ENCODE measurements at places on chromosomes 4 and X.

DNA sequence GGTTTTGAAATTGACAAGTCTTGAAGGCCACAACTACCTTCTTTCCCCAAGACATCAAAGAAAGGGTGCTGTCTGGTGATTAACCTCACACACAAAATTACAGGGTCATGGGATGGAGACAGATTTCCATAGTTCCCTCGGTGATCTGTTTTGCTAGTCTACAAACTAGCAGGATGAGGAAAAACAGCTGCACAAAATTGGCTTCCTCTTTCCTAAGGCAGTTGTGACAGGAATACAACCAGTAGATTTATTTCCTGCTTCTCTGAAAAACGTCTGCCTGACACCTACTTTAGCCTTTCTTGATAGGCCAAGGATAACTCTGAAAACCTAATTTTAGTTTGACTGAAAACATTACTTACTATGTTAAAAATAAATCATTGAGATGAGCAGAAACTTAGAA, 39.6 kb downstream of the DKK2 start:
- no peak for DNase-seq

GRCh38 chr4:121736735-121737351, 28.1 kb downstream of the SMIM43 start:
- no peak for DNase-seq

DNA sequence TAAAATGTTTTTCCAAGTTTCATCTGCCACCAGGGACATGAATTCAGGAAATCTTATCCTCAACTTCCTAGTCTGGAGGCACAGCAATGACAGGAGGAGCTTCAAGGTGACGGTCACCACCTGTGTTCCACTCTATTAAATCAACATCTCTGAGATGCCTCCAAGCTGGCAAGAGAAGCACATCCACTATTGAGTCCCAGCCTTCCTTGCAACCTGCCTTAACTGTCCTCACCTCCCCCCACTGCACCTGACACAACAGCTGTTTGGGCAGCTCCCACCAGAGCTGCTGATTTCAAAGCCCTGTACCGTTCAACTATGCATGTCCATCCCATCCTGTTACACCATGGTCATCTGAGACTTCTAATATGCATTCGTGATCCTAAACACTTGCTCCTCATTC, 123.4 kb downstream of the COL25A1 start:
- DNase-seq: no peak

DNA sequence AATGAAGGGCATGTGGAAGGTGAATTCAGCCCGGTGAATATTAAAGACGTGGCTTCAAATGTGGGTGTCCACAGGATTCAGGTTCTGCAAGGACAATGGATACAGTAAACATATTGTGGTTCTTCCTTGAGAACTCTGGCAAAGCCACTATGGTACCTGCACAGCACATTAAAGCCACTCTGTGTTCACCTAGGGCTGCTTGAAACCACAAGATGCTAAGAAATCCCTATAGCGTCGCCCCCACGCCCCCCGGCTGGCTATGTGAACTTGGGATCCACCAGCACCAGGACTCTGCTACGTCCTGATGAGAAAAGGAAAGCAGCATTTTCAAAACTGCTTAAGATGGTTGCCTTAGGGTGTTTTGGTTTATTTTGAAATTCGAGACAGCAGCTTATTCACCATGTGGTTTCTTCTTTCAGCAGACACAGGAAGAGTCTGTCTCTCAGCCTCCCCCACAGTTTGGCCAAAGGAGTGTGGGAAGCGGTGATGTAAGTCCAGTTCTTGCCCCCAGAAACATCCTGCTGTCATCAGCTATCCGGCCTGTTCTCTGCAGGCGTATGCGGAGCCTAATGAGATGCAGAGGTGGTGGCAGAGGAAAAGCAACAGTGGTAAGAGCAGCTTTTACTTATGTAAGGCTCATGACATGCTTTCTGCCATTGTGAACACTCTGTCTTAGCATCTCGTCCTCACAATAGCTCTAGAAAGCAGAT, 111.5 kb downstream of the AFAP1 start:
- peak; percentile 82 for DNase-seq

- DNase-seq: no peak
Measured at GRCh38 chr4:58064653-58065052, 954.5 kb upstream of the IGFBP7 start.

DNA sequence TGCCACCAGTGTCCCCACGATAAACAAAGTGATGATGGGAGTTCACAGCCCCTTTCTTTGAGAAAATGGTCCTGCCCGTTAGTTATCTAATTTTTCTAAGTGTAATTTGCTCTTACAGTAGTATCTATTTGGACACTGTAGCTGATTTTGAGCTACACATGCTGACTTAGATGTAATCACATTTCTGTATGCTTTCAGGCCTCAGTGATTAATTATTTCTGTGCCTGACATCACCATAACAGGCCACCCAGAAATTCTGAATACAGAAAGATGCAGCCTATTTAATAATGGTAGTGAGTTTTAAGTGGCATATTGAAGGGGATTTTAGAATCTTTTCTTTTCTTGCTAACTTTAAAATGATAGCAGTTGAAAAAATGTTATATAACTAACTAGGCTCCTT, 147.6 kb upstream of the ANXA10 start:
- DNase-seq: no peak

- DNase-seq: no peak
Measured at GRCh38 chr4:28822163-28822562, 1898.0 kb upstream of the PCDH7 start.

DNA sequence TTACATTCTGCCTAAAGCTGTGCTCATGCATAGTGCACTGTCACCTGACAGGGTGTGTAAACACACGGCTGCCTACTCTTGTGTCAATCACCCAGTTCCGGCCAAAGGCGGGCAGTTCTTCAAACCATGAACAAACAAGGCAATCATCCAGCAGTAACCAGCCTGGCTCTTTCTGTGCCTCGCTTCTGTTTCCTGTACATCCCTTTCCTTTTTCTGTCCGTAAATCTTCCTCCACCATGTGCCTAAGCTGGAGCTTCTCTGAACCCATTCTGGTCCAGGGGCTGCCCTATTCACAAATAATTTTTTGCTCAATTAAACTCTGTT, 60.8 kb upstream of the CBR4 start:
- no peak for DNase-seq

- no peak for DNase-seq
Measured at GRCh38 chr4:173448608-173449379, 49.9 kb upstream of the SCRG1 start.

DNA sequence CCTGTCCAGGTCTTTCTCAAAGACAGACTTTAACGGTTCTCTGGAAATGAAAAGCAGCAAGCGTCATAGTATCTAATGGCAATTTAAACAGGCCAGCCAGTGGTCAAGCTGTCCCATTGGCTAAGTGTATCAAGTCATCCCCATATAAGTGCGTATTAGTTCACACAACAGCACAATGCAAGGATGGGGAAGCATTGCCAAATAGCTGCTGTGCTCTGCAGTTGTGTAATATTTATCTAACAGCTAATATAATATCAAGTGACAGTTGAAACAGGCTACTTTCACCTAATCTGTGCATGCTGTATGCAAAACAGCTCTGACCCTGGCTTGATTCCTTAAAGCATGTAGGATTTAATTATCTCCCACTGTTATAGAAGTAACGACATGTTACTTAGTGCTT, 134.8 kb upstream of the PPARGC1A start:
- DNase-seq: no peak

DNA sequence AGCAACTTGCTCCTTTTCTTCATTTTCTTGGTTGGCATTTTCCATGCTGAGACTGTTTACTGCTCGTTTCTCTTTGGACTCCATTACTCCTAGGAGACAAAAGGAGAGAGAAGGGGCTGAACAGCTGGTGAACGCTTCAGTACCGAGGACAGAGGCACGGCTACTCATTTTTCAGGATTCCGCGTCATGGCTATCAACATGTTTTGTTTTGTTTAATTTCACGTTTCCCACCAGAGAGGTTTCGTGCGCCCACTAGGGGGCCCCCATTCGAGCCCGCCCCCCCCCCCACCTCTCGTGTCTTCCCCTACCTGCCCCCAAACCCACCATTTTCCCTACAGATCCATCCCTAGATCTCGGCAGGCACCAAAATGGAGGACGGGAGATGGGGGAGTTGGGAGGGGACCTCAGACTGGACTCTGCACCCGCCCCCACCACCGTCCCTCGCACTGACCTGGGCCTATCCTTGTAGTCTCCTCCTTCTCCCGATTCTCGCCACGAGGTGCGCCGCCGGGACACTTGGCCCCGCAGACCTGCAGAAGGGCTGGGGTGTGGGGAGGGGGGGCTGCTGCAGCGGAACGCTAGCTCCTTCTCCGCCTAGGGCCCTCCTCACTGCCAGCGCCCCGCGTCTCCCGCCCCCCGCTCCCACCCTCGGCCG, 653 bp downstream of the BEX1 start:
- peak; percentile 20 for DNase-seq

- no peak for DNase-seq
Measured at GRCh38 chr4:13907255-13907751, 279.8 kb upstream of the BOD1L1 start.

- no peak for DNase-seq
Measured at GRCh38 chrX:155766321-155766720, 114.8 kb upstream of the VAMP7 start.

DNA sequence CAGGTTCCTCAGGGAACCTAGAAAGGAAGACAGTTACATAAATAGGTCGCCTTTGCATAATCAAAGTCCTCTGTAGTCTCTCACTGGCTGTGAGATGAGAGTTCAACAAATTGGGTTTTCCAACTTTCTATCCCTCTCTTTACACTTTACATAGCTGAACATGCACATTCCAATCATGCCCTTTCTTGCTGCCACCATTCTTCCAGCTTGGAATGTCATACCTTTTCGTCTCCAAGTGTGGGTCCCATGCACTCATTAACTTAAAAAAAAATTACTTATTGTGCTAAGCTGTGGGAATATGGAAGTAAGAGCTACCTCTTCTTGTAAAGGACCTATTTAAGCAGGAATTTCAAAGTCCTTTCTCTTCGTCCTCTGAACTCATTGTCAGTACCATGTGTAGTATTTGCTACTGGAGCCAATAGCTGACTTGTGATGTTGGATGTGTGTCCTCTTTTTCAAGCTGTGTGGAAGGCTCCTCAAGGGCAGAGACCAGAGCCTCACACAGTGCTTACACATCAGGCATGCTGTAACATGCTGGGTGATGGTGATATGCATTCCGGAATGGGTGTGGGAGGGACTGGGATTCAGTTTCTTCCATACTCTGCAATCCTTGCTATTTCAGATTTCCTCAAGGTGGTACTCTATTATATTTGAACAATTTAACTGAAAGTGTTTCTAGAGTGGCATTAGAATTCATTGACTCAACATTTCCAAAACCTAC, 7.1 kb downstream of the ENOPH1 start:
- DNase-seq: no peak

DNA sequence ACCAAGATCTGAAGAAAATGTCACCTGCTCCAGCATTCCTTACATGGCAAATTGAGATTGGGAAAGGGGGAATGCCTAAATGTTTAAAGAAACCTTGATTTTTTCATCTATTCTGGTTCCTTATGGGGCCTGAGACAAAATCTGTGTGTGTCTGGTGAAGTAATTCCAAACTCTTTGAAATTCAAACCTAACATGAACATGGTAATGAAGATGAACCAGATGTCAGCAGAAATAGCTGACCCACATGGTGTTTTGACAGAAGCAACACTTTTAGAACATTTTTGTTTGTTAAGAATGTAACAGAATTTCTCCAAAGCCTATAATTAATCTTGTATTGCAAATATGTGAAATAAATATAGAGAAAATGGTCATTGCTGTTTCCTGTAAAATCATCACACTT, 133.0 kb downstream of the PARM1 start:
- DNase-seq: no peak

- DNase-seq: peak; percentile 79
Measured at GRCh38 chr4:15003401-15003890, 1.2 kb downstream of the CPEB2 start.

GRCh38 chr4:156956826-156957368, 14.7 kb downstream of the PDGFC start:
- DNase-seq: no peak

DNA sequence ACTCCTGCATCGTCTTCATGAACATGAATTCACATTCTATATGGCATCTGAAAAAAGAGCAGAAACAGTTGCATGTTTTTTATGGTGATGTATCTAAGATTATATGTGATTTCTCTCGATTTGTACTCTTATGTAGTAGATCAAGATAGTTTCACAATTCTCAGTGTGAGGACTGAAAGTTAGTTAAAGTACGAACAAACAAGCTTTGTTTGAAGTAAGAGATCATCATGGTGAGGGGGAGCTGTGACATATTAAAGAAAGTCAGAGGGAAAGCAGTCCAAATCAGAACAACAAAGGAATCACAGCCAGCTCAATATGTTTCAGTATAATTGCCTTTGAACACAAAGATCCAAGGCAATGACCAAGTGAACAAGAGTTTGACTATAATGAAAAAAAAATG, 1140.6 kb downstream of the SH3BGRL start:
- DNase-seq: no peak

- DNase-seq: no peak
Measured at GRCh38 chr4:3484057-3484973, 21.2 kb downstream of the DOK7 start.

GRCh38 chrX:54826598-54826997, 19.1 kb downstream of the MAGED2 start:
- DNase-seq: no peak

DNA sequence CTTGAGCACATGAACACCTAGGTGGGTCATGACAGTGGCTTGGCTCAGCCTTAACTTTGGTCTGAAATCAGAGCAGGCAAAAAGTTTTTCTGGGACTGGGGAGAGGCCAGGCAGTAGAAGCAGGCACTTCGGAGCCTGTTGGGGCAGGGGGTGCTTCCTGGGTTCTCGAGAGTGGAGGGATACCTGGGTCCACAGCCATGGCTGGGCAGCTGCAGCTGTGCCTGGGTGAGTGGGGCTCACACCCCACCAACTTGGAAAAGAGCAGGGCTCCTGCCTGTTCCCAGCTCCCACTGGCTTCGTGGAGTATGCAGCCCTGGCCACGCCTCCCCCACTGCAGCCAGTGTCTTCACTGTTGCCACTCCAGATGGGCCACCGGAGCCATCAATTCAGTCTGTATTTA, 56.4 kb upstream of the NUDT6 start:
- DNase-seq: no peak

- peak; percentile 51 for DNase-seq
Measured at GRCh38 chr4:186587416-186588018, 32.1 kb upstream of the MTNR1A start.

DNA sequence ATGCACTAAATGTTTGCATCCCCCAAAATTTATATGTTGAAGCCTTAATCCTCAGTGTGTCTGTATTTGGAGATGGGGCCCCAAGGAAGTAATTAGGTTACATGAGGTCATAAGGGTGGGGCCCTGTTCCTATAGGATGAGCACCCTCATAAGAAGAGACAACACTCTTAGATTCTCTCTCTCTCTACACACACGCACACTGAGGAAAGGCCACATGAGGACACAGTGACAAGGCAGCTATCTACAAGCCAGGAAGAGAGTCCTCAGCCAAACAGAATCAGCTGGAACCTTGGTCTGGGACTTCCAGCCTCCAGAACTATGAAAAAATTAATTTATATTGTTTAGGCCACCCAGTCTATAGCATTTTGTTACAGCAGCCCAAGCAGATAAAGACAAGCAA, 69.3 kb upstream of the NOCT start:
- no peak for DNase-seq

Measured in ovary (tissue), 10 donors.